Vagina (tissue), 2 donors: ENCODE measurements at places on chromosomes 6 and 20. TPM values are rescaled to one million over a fixed set of nuclear protein-coding genes. Genes with fewer than 3 reads are reported as not detected.

- H3K4me1 ChIP-seq: peaks cover 4% of the 10 kb centered on the region
- no peak overlapping the region for H3K27ac ChIP-seq
- no peak for DNase-seq
- H3K36me3 ChIP-seq: no peaks in the 10 kb centered on the region
- no peaks in the 10 kb centered on the region for H3K27me3 ChIP-seq
These were observed 36.5 kb downstream of the MAFB start for GRCh38 chr20:40652441-40652987.

- no peak overlapping the region for H3K4me3 ChIP-seq
- H3K27me3 ChIP-seq: no peaks in the 10 kb centered on the region
- no peak for DNase-seq
- H3K36me3 ChIP-seq: peaks cover 15% of the 10 kb centered on the region
- H3K27ac ChIP-seq: no peak overlapping the region
These were observed 7.4 kb upstream of the C20orf144 start for GRCh38 chr20:33654680-33655161.

DNA sequence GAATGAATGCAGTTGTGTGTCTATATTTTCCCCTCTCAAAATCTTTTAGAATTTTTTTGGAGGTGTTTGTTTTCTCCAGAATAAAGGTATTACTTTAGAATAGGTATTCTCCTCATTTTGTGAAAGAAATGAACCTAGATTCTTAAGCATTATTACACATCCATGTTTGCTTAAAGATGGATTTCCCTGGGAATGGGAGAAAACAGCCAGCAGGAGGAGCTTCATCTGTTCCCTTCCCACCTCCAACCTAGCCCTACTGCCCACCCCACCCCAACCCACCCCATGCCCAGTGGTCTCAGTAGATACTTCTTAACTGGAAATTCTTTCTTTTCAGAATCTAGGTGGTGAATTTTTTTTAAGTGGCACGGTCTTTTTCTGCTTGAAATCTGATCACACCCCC, 127.8 kb downstream of the CD109 start:
- no peak for DNase-seq
- H3K27ac ChIP-seq: no peak overlapping the region
- no peaks in the 10 kb centered on the region for H3K4me1 ChIP-seq
- no peak overlapping the region for H3K4me3 ChIP-seq
- no peaks in the 10 kb centered on the region for H3K27me3 ChIP-seq

DNA sequence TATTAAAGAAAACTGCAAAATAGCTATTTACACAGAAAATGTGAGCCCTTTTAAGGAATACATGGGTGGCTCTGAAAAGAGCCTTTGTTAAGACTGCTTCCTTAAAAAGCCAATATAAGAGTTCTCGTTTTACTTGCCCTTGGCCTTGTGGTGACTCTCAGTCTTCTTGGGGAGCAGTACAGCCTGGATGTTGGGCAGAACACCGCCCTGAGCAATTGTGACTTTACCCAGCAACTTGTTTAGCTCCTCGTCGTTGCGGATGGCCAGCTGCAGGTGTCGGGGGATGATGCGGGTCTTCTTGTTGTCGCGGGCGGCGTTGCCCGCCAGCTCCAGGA, 111.5 kb downstream of the HFE start:
- no peak for DNase-seq
- H3K4me1 ChIP-seq: peaks cover 26% of the 10 kb centered on the region
- H3K4me3 ChIP-seq: peak overlapping the region; percentile 55
- no peaks in the 10 kb centered on the region for H3K36me3 ChIP-seq
- H3K27ac ChIP-seq: peak overlapping the region; percentile 68
- H3K27me3 ChIP-seq: no peaks in the 10 kb centered on the region

TMEM244 gene
- not detected for total RNA-seq

GRCh38 chr6:111121789-111122350, 34.6 kb downstream of the SLC16A10 start:
- H3K36me3 ChIP-seq: no peaks in the 10 kb centered on the region
- H3K4me3 ChIP-seq: no peak overlapping the region
- DNase-seq: no peak
- H3K4me1 ChIP-seq: no peaks in the 10 kb centered on the region
